ENCODE measurements at places on chromosomes 4 and X. TPM values are rescaled to one million over a fixed set of nuclear protein-coding genes. Genes with fewer than 3 reads are reported as not detected.
A peak's percentile ranks its signal among the peaks of the same experiment; 100 is the strongest.

Gene MTMR8
- total RNA-seq, result 4.1 TPM

- DNase-seq, result no peak
These were observed 23.4 kb upstream of the CT47A1 start for GRCh38 chrX:121008920-121009319.

- peak; percentile 15 for DNase-seq
These were observed 77.0 kb downstream of the ATP8A1 start for GRCh38 chr4:42579903-42580302.

DNA sequence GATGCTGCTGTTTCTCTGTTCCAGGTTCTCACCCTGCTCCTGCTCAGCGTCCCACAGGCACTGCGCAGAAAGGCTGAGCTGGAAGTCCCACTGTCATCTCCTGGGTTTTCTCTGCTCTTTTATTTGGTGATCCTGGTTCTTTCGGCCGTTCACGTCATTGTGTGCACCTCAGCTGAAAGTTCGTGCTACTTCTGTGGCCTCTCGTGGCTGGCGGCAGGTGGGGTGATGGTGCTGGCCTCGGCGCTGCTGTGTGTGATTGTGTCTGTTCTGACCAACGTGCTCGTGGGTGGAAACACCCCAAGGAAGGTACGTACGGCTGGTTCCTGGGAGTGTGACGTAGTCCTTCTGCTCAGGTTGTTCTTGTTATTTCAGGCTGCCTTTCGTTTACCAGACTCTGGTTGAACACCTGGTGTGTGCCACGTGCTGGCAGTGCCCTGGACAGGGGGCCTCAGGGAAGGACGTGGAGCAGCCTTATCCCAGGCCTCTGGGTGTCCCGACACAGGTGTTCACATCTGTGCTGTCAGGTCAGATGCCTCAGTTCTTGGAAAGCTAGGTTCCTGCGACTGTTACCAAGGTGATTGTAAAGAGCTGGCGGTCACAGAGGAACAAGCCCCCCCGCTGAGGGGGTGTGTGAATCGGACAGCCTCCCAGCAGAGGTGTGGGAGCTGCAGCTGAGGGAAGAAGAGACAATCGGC lies 22.8 kb downstream of the PIGG start:
- DNase-seq, result no peak

DNA sequence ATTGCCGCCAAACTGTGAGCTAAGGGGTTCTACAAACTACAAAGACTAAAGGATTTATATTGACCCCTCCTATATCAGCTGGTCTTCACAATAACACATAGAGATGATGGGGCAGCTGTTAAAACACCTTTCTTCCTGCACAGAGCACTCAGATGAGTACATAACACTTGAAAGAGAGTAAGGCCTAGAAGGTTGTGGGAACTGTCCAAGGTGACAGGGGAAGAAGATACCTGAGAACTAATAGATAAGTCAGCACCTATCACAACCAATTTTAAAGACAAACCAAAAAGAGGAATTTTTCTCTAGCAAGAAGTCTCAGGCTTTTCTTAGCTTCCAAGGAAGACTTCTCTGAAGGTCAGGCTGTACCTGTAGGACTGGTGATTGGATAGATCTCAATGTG lies 19.1 kb upstream of the CXCL6 start:
- no peak for DNase-seq

Data from activated T-cell treated with anti-CD3 and anti-CD28 coated beads, Interleukin-2, amount 50 U/mL, for 72 hours (primary cell).